Pons (tissue), 1 donor: ENCODE measurements at places on chromosomes 6 and 20.

DNA sequence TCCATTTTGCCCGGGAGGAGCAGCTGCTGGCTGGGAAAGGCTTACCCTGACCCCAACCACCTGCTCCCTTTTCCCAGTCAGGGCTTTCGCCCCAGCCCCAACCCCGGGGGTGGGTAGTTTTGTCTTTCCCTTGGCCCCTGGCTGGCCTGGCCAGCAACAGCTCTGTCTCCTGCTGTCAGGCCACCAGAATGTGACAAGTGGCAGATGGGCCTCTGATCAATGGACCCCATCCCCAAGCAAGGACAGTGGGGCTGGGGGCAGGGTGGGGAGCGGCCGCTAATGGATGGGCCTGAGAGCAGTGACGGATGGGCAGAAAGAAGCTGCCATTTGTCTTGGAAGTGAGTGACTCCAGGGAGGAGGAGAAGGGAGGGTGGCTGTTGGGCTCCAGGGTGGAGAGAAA is 121.6 kb downstream of the DHX35 start:
- DNase-seq: no peak

- no peak for DNase-seq
Measured at GRCh38 chr6:129651291-129651691, 58.7 kb downstream of the ARHGAP18 start.

DNA sequence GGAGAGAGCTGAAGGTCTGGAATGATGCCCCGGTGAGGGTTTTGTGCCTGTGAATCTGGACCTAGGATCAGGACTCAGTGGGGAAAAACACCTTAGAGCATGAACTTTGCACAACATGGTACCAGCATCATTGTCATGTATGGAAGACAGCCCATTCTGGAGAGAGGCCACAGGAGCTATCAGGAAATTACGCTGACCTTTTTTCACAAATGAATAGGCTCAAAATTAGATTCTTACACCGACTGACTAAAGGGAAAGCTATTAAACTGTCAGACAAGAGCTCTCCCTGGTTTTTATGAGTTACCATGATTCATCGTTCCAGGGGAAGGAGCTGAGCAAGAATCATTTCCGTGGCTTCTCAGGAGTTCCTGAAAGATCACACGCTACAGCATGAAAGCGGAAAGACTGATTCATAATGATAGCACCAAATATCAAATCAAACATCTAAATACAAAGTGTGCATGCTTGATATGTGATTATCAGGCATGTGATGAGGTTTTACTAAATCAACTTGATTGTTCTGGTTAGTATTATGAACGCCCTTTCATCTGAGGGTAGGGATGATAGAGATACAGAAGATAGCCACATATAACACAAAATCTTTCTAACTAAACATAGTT is 224.9 kb upstream of the SMLR1 start:
- no peak for DNase-seq

GRCh38 chr6:167750956-167751358 is 75.8 kb upstream of the AFDN start:
- DNase-seq: no peak

- no peak for DNase-seq
Measured at GRCh38 chr6:132219901-132220300, 181.4 kb downstream of the MOXD1 start.

DNA sequence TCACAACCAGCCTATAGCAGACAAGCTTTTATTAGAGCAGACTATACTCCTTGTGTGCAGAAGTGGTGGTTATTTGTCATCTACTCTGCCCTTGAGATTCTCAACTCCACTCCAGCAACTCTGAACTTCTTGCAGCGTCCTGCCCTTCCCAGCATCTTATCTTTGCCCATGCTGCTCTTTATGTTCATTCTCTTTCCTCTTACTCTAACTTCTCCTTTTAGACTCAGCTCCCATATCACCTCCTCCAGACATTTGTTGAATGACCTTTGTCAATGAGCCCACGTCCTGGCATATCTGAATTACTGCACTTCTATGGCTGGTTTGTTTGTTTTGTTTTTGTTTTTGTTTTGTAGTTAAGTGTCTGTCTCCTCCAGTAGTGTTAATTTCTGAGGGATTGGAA is 81.2 kb downstream of the KCNQ5 start:
- DNase-seq: no peak

DNA sequence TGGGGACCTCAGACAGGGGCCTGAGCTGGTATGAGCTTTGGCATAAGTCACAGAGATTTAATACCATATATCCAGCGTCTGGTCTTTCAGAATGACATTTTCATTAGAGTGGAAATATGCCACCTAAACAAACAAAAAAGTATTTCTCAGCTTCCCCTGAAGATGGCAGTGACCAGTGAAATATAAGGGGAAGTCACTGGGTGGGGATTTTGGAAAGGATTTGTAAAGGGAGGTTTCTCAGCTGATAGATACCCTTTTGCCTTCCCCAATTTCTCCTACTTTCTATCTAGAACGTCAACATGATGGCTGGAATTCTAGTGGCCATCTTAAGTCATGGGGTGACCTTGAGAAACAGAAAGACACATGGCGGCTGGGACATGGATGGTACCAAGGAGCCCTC is 137.7 kb upstream of the LRFN2 start:
- no peak for DNase-seq

DNA sequence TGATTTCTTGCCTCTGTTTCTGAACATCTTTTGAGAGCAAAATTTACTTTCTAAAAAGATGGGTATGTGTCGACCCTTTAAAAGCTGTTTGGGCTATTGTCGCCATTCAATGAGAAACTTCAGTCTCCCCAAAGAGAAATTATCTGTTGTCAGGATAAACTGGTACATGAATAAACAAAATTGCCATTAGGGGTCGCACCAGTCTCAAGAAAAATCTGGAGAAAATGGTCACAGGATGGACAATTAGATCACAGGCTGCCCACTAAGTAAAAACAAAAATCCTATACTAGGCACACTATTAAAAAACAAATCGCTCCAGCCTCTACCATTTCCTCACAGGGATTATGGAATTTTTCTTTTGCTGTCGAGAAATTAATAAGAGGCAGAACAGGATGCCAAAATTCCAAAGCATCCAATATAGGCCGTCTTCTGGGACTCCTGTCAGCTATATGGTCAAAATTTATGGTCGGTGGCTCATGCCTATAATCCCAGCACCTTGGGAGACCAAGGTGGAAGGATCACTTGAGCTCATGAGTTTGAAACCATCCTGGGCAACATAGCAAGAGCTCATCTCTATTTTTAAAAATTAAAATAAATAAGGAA is 5.5 kb upstream of the HLA-E start:
- DNase-seq: peak; percentile 83

- no peak for DNase-seq
Measured at GRCh38 chr6:111429571-111429970, 53.4 kb downstream of the REV3L start.

DNA sequence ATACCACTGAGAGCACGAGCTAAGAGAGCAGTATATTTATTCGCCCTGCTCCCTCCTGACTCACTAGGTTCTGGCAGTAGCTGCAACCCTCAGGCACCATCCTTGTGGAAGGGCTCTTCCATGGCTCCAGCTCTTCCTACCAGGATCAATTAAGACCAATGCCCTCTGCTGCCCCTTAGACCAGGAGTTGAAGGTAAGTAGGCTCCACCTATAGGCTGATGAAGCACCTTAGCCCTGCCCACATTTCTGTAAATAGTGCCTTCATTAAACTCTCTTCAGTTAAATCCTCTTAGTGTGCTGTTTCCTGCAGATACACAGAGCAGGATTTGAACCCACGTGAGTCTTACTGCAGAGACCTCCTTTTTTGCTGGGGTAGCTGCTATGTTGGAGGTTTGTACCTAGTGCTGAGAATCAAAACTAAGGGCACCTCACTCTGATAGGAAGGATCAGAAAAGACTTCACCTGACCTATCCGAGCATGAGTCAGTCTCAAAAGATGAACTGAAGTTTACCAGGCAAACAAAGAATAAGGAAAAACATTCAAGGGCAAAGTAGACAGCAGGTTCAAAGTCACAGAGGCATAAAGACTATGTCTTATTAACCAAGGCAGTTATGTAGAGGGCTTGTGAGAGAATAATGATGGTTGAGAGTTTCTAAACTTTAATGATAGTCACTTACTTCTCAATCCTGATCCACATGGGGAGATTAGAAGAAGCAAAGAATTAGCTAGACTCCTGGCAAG is 56.9 kb upstream of the BEND6 start:
- DNase-seq: no peak
